ENCODE measurements at places on chromosomes 4 and X.

- DNase-seq: no peak
Observed at GRCh38 chr4:16110199-16110598, 26.4 kb upstream of the PROM1 start.

GRCh38 chrX:17559728-17560379, 177.4 kb upstream of the SCML1 start:
- no peak for DNase-seq

- DNase-seq: no peak
Observed at GRCh38 chr4:7423801-7424552, 10.8 kb downstream of the PSAPL1 start.

GRCh38 chr4:102525097-102525496, 23.9 kb downstream of the NFKB1 start:
- DNase-seq: no peak

DNA sequence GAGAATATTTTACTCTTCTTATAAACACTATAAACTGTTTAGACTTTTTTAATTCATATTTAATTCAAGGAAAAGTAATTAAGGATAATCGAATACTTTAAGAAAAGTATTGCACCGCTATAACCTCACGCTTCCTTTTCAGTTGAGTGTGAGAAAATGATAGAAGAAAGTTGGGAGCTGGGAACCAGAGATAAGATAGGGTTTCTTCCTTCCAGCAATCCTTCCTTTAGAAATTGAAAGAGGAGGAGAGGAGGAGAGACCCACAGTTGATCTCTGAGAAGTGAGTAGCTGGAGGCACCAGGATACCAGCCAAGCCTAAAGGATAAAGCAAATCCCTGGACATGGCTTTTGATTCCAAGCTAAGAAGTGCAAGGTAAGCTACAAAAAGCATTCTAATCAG, 242.3 kb upstream of the NOCT start:
- no peak for DNase-seq
